ENCODE measurements at places on chromosomes 12 and 14. TPM values are rescaled to one million over a fixed set of nuclear protein-coding genes. Genes with fewer than 3 reads are reported as not detected.

Gene RND1
- total RNA-seq = 8.6 TPM

Gene SINHCAF
- total RNA-seq = 71.0 TPM

Gene GZMB
- 1.3 TPM for total RNA-seq

Gene CLEC1B
- total RNA-seq = not detected

Gene CRADD
- 22.1 TPM for total RNA-seq

Gene BATF
- 1.3 TPM for total RNA-seq

Gene C14orf180
- total RNA-seq = 1.0 TPM

Gene CLMN
- 135 TPM for total RNA-seq

Gene UBC
- total RNA-seq = 1,359 TPM

Gene MYH7
- total RNA-seq = not detected

Gene RNASE3
- total RNA-seq = not detected

Gene FAR2
- total RNA-seq = 73.2 TPM

All from left colon (tissue), 2 donors.